ENCODE measurements at places on chromosomes 13 and 19.

GRCh38 chr13:111007209-111007608 is 92.3 kb upstream of the ANKRD10 start:
- no peak for DNase-seq

- DNase-seq: peak; percentile 67
Observed at GRCh38 chr19:925087-925525, 729 bp upstream of the ARID3A start.

DNA sequence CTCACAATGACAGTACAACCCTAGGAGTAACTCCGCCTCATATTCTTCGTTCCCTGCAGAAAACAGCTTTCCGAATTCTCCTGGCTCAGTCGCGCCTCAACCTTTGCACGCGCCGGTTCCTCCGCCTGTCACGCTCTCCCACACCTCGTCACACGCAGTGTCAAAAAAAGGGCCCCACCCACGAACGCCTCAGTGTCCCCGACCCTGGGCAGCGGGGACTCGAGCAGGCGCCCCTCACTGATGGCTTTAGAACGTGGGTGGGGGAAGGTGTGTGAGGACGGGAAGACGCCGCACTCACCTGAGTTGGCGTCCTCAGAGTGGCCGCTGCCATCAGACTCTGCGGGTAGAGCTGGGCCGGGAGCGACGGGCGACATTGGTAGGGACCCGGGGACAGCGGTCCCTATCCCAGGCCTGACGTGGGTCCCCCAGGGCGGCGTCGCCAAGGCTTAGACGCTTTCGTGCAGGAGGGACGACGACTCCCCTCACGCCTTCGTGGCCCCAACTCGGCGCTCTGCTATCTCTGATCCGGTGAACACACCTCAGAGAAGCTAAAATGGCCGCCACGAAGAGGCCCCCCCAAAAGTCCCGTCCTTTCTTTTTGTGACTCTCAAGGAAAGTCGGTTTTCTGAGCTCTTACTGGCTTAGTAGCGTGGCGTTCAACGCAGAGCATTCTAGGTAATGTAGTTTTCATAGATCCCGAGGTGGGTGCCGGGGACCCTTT is at the start of gene ZNF154:
Gene ZNF154, minus strand, starts transcription at position 564 of the 721 bp plus-strand sequence. Its CDS starts 233 bp downstream, at position 331.
- DNase-seq: no peak

DNA sequence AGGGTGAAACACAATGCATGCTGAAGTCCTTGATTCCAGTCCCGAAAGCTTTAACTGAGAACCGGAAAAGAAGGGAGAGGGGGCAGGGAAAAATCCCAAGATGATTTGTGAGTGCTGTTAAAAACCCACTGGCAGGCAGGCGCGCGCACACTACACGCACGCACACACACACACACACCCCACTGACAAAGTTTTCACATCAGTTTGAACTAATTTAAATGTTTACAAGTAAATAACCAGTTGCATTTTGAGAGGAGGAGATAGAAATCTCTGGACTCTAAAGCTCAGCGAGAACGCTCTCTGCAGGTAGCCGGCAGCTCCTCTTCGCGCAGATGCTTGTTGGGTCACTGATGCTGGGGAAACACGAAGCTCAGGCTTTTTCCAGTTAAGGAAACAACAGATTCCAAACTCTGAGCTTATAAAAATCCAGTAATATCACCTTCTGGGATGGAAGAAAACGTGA is 818 bp upstream of the SLITRK1 start:
- no peak for DNase-seq

- DNase-seq: peak; percentile 51
Observed at GRCh38 chr19:41367848-41368301, 3.9 kb upstream of the B9D2 start.

- no peak for DNase-seq
Observed at GRCh38 chr19:41532526-41532925, 43.4 kb upstream of the CEACAM21 start.

DNA sequence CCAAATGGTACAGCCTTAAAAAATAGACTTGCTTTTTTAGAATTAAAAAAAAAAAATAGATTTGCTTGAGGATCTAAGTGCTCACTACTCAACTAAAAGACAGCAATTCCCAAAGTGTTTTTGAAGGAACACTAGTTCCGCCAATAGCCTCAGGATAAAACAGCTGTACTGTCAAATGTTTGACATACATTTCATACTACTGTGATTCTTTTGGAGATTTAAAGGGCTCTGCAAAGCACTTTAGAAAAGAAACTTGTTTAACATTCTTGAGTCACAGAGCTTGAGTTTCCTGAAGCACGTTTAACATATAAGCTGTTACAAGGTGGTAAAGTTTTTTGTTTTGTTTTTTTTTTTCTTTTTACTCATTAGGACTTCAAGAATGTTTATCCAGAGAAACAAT is 23.1 kb upstream of the KLF5 start:
- DNase-seq: no peak

DNA sequence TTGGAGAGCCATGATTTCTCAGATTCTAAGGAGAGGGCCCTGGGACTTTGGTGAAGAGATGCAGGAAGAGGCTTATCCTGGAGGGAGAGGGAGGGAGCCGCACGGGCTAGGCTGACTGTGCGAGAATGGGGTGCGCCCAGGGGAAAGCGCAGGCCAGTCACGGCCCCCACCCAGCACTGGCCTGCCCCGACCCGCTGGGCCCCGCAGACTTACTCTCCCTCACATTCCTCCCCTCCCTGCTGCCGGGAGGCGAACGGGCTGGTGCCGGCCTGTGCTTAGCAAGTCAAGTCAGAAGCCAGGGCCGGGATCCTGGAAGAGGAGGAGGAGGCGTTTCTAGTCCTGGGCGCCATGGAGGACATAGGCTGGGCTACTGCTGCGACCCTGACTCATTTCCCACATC is 120.0 kb downstream of the CRYL1 start:
- DNase-seq: no peak

- DNase-seq: no peak
Observed at GRCh38 chr13:83350569-83350968, 531.7 kb downstream of the SLITRK1 start.

DNA sequence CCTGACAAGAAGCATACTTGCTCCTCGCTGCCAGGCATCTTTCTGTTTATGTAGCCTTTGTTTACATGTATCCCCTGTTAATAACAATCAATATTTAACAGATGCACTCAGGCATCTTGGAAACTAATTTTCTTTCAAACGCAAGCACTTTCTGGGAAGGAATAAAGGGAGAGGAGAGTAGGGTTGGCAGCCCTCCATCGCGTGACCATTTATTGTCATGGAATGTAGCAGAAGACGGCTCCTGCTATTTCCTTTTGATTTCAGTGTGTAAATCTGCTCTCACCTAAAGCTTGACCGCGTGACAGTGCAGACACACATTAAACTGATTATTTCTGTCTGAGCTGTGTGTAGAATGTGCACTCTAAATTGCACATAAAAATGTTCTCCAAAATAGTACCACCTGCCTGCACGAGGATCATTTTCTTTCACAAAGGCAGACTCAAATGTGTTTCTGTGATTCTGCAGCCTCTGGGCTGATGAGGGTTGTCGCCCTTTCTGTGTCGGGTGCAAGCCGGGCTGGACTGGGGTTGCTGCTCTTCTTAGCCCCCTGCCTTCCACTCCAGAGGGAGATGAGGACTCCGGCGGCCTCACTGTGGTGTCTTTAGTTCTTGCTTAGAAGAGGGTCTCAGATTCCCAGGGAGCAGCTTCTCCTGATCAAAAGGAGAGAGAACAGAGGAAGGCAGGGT is 223.5 kb upstream of the MAB21L1 start:
- peak; percentile 64 for DNase-seq

DNA sequence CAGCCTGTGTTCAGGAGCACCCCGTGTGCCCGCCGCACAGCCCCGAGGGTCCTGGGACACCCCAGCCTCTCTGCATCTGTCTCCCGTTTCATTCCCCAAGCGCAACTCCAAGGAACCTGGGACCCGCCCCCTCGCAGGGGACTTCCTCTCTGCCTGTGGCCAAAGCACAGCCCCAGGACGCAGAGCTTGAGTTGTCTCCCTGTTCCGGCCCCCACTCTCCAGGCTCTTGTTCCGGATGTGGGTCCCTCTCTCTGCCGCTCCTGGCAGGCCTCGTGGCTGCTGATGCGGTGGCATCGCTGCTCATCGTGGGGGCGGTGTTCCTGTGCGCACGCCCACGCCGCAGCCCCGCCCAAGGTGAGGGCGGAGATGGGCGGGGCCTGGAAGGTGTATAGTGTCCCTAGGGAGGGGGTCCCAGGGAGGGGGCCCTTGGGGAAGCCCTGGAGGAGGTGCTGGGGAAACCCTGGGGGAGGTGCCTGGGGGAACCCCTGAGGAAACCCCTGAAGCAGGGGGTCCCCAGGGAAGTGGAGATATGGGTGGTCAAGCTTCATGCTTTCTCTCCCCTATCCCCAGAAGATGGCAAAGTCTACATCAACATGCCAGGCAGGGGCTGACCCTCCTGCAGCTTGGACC is 1.3 kb downstream of the HCST start:
- peak; percentile 69 for DNase-seq
